A549 treated with dexamethasone at 1 μM for 4 hours (cell line): ENCODE measurements at places on chromosomes 3 and 15. TPM values are rescaled to one million over a fixed set of nuclear protein-coding genes. Genes with fewer than 3 reads are reported as not detected.

The CAND2 gene
- total RNA-seq, result 0.21 to 0.47 TPM (median 0.39 TPM) in 5 replicates

The CLDN11 gene
- 0.09 to 0.27 TPM (median 0.17 TPM) in 5 replicates for total RNA-seq

The MAGEL2 gene
- not detected in 5 replicates for total RNA-seq

The ITIH1 gene
- 0.06 TPM in 1 of 5 replicates, not detected in the others for total RNA-seq

The OGG1 gene
- total RNA-seq, result 14.4 to 18.5 TPM (median 17.8 TPM) in 5 replicates
